ENCODE measurements at places on chromosomes 12 and 14.

DNA sequence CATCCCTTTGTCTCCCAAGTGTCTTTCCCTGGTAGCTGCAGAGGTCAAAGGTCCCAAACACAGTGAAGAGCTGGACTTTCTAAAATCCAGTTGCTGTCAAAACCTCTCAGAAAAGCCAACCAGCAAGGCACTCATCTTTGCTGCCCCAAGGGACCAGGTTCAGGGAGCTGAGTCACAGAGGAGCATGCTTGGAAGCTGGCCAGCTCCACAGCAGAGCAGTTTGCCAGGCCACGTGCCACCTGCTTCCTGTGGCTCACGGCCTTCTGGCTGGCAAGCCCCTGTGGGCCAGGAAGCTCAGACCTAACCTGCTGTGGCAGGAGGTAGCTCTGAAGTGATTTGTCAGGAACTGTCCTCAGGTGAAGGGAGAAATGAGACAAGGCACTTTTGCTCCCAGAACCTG is 3.6 kb downstream of the ISCU start:
- DNase-seq: peak; percentile 47

DNA sequence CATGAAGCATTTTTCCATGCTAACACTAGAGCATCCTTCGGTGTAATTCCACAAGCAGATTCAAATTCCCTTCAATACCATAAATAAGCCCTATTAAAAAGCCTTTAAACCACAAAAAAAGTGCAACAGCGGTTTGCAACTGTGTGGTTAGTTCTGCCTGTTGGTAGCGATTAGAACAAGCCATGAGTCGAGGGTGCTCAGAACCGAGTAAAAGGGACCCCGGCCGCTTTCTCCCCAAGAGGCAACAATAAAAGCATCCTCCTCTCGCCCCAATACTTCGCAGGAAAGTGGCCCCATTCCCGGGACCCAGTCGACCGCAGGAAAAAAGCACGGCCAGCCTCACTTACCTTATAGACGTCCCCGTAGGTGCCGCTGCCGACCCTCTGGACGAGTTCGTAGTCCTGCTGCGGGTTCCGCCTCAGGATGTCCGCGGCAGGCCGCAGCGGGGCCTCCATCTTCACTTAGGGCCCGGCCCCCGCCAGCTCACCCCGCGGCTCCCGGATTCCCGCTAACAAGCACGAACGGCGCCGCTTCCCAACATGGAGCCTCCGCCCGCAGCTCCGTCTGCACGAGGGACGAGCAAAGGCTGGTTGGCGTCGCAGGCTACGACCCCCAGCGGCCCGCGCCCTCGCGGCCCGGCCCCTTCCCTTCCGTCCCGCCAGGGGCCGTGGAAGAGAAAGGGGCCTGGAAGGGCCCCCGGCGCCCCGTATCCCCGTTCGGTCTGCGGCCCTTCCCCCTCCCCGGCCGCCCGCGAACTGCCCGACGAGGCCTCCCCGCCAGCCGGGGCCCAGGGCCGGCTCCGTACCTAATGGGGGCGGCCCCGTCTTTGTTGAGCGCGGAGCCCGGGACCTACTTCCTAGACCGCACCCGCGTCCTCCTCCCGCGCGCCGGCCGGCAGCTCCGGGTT is 521 bp downstream of the MAP4K5 start:
- DNase-seq: peak; percentile 49

DNA sequence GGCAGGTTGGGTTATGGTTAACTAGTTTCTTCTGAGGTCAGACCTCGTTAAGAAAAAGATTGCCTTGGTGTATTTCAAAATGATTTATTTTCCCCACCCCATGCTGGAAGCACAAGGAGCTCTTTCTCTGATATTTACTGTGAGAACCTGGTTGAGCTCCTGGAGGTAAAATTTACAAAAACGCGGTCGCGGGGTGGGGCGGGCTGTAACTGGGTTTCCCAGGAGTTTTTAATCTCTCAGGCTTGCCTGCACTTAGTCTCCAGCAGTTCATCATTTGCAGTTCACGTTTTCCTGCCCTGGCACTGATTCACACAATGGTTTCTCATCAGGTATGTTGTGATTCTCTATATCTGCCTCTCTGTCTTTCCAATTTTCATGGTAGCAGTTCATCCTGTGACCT is 67.9 kb upstream of the PDE3A start:
- DNase-seq: no peak

- no peak for DNase-seq
Measured at GRCh38 chr14:54606178-54606577, 39.2 kb downstream of the SAMD4A start.

DNA sequence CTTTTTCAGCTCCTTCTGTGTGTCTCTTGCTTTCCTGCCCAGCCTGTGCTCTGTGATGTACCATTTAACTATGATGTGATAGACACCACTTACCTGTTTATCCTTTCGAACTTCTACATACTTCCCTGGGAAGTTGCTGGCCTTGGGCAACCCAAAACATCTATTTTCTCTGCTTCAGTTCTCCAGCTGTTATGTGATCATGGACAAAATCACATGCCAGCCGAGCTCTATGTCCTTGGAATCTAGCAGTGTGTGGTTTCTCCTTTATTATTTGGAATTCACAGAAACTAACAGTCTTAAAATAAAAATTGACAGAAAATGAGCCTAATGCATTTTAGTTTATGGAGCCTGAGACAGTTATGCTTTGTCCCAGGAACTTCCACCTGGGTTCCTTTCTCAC is 22.9 kb downstream of the BMAL2 start:
- DNase-seq: no peak

GRCh38 chr12:5480218-5480937 is 48.5 kb downstream of the NTF3 start:
- DNase-seq: no peak

- DNase-seq: no peak
Measured at GRCh38 chr12:89140602-89141238, 211.6 kb downstream of the DUSP6 start.

All from suppressor macrophage treated with lipopolysaccharide for 4 hours (primary cell).